ENCODE measurements at places on chromosomes 13 and 19.

- no peak for DNase-seq
Observed at GRCh38 chr13:40287428-40287827, 379.0 kb downstream of the FOXO1 start.

- DNase-seq: no peak
Observed at GRCh38 chr19:2986951-2987524, 9.7 kb downstream of the TLE6 start.

DNA sequence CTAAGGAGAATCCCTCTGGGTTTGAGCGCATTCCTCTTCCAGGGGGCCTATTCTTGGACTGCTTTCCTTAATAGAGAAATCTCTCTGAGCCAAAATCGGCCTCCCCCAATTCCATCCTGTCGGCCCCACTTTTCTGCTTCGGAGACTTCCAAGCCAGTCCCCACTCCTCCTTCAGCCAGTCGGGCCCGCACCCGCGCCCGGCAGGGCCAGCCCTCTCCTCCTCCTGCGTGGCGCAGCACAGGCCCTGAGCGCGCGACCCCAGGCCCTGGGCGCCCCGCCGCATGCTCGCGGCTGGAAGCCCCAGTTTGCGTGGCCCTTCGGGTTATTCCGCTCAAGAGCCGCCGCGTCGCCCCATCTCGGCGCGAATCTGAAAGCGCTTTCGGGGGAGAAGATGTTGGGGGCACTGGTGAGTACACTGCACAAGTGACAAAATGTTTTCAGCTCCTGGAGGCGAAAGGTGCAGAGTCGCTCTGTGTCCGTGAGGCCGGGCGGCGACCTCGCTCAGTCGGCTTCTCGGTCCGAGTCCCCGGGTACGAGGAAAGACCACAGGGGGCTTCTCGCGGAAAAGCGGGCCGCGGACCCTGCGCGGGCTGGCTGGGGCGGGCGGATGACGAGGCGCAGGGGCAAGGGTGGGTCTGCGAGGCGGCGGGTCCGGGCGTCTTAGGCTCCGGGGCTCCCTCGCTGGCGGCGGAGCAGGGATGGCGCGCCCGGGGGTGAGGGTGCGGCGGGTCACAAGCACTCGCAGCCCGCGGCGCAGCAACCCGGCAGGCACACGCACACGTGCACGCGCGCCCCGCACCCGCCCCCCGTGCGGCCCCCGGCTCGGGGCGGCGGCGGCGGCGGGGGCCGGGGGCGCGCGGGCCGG is at the start of gene IL17D:
TSS of gene IL17D (plus strand) at position 785 of the 865 bp plus-strand sequence. CDS start 303 bp downstream, outside the sequence.
- peak; percentile 14 for DNase-seq

GRCh38 chr13:89432997-89433396 is 1761.8 kb downstream of the SLITRK5 start:
- DNase-seq: no peak

- no peak for DNase-seq
Observed at GRCh38 chr13:109395014-109395413, 391.4 kb downstream of the IRS2 start.

DNA sequence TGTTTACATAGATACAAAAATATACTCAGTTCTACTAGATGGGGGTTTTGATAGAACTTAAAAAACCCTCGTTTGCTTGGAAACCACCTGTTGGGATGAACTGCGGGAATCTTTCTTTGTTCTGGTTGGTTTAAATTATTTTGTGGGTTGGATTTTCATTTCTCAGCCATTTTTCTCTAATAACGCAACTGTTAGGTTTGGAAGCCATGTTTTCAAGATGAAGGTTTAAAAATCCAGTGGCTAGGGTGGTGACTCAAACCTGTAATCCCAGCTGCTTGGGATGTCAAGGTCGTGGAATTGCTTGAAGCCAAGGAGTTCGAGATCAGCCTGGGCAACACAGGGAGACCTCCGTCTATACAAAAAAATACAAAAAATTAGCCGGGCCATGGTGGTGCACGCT is 1.6 kb downstream of the URI1 start:
- no peak for DNase-seq

- DNase-seq: no peak
Observed at GRCh38 chr13:98697791-98698190, 54.7 kb downstream of the SLC15A1 start.

DNA sequence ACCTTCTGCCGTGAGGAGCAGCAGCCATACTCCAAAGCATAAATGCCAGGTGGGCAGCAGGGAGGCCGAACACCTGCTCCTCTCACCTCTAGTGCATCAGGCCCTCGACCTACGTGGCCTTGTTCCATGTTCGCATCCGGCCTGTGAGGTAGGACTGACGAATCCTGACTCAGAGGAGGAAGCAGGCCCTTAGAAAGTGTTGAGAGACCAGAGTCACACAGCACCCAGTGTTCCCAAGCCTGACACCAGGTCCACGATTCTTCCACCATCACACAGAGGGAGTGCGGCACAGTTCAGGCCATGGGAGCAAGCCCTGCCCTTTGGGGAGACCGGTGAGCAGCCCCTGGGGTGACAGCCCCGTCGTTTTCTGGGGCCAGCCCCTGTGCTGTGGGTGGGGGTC is 14.7 kb downstream of the ATP12A start:
- no peak for DNase-seq

DNA sequence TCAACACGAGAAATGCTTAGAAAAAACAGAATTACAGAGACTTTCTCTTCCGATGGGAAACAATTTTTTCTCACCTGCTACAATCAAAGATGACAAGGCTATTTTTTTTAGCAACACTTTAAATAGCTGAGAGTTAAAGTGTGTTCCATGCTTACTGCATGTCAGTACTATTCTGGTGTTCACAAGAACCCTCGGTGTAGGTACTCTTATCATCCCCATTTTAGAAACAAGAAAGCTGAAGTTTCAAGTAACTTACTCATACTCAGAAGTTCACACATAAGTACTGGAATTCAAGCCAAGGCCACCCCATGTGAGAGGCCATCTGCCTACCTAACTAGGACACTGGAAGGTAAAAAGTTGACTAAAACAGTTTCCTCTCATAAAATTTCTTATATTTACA is 9.0 kb upstream of the TNFRSF19 start:
- no peak for DNase-seq

DNA sequence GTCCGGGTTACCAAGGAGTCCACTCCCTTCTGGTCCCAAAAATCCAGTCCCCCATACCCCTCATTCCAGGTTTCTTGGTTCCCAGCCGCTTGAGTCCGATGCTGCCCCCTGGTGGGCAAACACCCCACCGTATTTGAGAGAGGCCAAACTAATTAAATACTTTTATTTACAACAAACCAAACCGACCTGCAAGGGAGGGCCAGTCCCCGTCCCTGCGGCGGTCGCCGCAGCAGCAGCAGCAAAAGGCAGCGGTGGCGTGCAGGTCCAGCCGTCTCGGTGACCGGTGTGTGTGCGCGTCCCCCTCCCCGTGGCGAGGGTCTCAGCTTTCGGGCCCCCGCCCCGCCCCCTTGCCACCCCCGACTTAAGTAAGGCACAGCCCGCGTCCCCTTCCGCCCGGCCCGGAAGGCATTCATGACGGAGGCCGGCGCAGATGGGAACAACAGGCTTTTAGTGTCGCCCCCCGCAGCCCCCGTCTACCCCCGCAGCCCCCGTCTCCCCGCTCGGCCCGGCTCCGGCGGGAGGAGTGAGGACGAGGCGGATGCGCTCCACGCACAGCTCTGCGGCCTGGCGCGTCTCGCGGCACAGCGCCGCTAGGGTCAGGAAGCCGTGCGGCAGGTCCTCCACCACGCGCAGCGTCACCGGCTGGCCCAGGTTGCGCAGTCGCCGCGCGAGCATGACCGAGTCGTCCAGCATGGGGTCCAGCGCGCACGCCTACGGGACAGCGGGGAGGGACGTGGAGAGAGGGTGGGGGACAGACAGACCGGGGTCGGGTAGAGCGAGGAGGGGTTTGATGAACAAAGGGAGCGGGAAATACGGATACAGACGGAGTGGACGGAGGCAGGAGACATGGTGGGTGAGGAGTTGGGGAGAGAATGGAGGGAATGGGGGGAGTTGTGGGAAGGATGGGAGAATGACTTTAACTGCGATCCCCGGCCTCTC is 11.5 kb upstream of the CNFN start:
- peak; percentile 76 for DNase-seq
